ENCODE measurements at places on chromosomes 1 and 21.

DNA sequence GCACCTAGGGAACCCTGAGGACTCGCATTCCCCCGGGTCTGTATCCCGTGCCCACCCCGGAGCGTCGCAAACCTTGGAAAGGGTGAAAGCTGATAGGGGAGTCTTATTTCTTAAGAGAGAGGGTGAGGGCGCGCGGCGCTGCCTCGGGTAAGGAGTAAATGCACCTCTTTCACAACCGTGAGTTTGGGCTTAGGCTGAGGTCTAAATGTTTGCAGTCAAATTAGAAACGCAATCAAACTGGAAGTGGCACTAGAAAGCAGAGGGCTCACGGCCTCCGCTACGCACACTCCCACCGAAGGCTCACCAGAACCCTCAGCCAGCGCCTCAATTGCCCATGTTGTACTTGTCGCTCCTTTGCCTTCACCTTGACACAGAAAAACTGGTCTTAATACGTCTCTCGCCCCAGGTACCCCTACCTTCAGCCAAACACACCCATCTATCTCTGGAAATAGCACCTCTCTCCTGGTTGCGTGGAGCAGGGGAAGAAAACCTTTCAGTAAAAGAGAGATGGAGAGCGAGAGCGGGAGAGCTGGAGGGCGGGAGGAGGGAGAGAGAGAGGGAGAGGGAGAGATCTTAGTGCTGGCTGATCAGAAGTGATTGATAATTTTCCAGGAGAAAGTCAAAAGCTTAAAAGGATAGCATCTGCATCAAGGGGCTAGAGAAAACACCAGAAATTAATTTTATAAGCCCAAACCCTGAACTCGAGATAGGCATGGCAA is 1.7 kb upstream of the HLX start:
- no peak for DNase-seq

DNA sequence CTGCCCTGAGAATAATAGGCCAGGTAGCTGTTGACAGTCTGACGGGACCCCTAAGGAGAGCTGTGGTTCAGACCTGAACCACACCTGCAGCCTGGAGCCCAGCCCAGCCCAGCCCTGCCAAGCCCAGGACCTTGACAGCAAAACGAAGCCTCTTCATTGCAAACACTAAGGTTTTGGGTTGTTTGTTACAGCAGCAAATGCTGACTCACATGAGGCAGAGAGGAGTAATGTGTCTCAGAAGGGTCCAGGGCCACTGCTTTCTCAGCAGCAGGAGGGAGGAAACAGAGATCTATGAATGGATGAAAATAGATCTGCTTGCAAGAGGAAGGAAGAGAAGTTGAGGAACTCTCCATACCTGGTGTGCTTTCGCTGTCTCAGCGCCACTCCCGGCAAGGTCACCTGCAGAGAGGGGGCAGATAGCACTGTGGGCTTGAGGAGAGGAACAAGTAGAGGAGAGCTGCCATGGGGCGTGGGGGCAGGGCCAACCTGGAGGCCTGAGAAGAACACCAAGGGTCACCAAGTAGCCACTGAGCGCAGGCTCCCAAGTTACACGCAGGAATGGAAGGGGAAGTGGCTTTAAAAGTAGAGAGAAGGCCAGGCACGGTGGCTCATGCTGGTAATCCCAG is 127.2 kb downstream of the ZNF281 start:
- DNase-seq = no peak

GRCh38 chr1:172404121-172404520 is 16.4 kb upstream of the C1orf105 start:
- no peak for DNase-seq

- peak; percentile 63 for DNase-seq
Observed at GRCh38 chr1:18100491-18101063, 7.0 kb upstream of the IGSF21 start.

GRCh38 chr1:228039986-228040385 is 33.2 kb downstream of the WNT3A start:
- DNase-seq = no peak

DNA sequence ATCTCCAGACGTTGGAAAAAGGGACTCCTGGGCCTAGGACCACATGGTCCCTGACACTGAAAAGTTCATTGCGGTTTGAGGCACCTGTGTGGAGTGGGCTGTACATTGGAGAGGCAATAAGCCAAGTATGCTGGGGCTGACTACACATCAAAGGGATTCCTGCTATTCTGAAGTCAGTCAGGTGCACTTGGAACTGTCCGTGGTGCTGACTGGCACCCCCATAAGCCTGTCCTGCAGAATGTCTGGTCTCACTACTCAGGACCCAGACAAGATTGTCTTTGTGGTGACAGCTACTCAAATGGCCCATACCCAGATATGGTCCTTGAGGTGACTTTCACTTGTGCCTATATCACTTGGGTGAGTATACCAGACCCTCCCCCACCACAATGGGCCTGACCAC is 150.6 kb downstream of the RWDD3 start:
- DNase-seq = peak; percentile 33

All from hematopoietic multipotent progenitor cell treated with erythropoietin and hydrocortisone succinate and interleukin-3 and kit ligand, for 8 days (in vitro differentiated cells).